ENCODE measurements at places on chromosomes 12 and 14.

DNA sequence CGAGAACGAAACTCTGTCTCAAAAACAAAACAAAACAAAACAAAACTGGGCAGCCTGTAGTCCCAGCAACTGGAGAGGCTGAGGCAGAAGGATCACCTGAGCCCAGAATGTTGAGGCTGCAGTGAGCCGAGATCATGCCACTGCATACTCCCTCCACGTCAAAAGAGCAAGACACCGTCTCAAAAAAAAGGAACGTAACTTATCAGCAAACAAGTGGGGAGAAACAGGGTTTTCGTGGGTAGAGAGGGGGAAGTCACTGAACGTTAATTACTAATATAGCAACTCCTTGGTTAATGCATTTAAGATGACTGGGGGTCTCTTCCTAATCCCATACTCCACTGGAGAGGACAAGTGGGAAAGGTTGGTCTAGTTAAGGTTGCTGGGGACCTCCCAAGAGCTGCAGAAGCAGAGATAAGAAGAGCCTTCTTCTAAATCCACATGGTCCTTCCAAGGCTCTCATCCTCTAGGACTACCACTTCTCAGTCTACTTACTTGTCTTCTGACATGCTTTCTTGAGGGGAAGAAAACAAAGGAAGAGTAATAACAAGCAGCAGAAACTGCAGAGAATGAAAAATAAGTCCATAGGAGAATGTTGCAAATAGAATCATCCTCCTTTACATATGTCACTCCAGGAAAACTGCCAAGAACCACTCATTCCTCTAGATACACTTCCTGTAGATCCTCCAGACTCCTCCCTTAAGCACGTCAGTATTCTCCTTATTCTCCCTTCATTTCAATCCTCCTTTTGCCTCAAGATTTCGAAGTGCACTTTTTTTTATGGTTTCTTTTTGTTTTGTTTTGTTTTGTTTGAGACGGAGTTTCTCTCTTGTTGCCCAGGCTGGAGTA lies 5.8 kb downstream of the NUMB start:
- no peak for DNase-seq

DNA sequence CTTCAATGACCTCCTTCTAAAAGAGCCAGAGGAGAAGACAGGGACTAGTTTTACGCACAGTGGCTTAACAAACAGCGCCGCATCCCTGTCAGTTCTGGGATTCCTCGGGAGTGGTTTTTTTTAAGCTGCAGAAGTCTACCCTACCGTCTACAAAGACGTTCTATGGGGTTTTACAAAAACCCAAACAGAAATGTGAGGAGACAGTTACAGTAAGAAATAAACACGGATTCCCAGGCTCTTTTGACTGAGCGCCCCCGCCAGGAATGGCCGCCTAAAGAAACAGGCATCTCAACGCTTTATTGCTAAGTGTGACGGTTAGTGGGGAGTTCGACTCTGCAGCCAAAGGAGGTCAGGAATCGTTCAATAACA lies 484 bp downstream of the ALKBH1 start:
- no peak for DNase-seq

- DNase-seq: peak; percentile 73
These were observed 88.9 kb upstream of the FRMD6 start for GRCh38 chr14:51562816-51563215.

DNA sequence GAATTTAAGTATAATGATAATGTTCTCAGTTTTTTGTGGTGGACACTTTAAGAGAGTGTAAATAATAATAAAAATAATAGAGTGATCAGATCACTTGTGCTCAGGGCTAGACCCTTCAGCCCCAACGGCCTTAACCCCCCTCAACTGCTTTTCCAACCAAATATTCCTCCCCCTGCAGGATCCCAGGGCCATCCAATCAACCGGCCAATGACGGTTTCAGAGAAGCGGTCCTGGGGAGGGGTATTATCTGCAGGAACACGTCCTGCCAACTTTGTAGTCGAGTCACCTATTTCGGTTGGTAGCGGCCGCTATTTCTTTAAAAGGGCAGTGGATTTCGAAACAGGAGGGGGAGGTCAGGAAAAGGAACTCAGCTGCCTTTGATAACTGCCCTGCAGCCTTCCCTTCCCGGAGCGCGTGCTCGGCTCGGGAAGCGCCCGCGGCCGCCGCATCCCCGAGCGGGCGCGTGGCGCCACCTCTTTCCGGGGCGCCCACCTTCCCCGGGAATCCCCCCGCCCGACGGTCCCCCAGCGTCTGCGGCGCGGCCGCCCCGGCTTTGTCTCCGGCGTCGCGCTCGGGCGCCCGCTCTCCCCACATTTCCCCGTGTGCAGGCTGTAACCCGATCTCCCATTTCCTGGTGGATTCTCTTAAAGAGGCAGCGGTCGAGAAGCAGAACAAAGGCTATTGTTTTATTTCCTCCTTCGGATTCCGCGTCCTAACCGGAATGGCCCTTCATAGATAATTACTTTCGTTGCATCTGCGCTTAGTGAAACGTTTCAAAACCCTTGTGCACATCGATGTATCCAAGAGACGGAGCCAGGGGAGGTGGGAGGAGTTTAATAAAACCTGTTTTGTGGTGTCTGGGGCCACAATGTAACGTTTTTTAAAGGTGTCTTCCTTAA lies 711 bp upstream of the ETV6 start:
- DNase-seq: peak; percentile 86

GRCh38 chr14:103499709-103500108 lies 22.9 kb downstream of the CKB start:
- DNase-seq: no peak

DNA sequence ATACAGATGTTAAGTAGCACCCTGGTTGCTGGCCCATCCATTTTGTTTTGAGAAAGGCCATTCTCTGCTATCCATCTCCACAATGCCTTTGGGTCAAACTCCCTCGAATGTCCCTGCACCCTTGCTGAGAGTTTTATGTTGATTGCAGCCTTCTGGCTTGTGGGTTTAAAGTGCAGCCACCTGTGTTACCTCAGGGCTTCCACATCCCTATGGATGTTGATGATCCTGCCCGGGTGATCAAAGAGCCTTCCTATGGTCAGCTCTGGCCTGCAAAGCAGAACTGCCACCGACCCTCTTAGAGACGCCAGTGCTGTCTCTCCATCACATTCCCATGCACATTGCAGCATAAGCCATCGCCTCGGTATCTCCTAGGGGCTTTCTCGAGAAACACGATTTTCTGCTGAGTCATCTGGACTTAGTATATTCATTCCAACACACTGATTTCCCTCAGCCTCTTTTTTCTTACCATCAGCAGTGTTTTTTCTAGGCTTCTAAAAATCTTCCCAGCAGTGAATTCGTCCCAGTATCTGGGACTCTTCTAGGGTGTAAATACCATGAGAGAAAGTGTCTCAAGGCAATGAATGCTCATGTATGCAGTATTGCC lies 585.7 kb upstream of the TMEM132C start:
- DNase-seq: no peak

GRCh38 chr12:112964915-112965314 lies 13.4 kb upstream of the OAS2 start:
- DNase-seq: no peak

DNA sequence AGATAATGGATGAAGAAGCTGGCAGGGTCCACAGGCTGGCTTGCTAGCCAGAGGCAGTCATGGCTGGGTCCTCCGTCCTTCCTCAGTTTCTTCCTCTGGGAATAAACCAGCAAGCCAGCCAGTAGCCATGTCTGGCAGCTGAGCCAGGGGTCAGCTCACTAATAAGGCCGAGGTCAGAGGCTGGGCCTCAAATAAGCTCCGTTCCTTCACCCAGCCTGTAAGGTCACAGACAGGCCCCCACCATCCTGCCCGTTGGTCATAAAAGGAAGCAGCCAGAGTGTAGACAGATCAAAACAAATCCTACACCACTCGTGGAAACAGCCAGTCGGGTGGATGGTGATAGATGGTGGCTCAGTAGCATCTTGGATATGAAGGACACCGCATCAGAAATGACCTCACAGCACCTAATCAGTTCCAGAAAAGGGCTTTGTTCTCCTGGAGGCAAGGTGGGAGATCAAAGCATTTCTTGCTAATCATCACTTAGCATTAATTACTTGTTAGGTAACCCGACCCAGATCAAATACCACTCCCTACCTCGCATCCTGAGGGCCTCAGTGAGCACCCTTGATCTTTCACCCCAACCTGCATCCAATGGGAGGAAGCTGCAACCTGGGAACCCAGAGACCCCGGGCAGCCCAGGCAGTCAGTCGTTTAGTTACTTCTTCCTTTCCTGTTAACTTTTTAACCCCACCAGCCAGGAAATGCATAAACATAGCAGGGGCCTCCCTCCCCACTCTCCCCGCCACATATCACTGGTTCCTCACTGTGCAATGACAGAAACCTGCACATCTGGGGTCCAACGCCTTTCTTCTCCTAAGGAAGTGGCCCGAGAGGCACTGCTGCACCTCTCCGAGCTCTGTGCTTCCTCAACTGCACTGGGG lies 90.2 kb downstream of the KDM2B start:
- DNase-seq: no peak

DNA sequence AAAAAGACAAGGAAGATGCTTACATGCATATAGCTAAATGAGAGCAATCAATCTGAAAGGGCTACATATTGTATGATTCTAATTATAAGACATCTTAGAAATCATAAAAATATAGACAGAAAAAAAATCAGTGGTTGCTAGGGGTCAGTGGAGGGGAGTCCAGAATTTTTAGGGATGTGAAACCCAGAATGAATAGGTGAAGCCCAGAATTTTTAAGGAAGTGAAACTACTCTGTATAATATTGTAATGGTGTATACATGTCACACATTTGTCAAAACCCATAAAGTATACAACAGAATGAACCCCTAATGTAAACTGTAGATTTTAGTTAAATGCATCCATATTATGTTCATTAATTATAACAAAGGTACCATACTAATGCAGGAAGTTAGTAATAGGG lies 713.2 kb downstream of the FLRT2 start:
- DNase-seq: no peak

- DNase-seq: peak; percentile 74
These were observed 675.6 kb upstream of the MDGA2 start for GRCh38 chr14:48350971-48351370.

GRCh38 chr14:77306416-77306815 lies 14.3 kb downstream of the POMT2 start:
- no peak for DNase-seq

DNA sequence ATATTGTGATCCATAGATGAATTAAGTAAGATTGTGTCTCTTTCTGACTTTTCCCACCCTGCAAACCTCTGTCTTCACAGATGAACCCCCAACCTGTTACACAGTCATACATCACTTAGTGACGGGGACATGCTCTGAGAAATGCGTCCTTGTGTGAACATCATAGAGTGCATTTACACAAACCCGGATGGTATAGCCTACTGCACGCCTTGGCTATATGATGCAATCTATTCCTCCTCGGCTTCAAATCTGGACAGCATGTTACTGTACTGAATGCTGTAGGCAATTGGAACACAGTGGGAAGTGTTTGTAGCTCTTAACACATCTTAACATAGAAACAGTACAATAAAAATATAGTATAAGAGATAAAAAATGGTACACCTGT lies 7.4 kb upstream of the TESPA1 start:
- DNase-seq: no peak

GRCh38 chr12:3752096-3752709 lies 706 bp downstream of the CRACR2A start:
- peak; percentile 60 for DNase-seq

GRCh38 chr12:55642669-55643068 lies 6.0 kb downstream of the OR10P1 start:
- DNase-seq: no peak

Data from RCC 7860 (cell line).